ENCODE measurements at places on chromosomes 3 and 15.

- no peak for DNase-seq
These were observed 561.4 kb downstream of the PYDC2 start for GRCh38 chr3:192022412-192022811.

DNA sequence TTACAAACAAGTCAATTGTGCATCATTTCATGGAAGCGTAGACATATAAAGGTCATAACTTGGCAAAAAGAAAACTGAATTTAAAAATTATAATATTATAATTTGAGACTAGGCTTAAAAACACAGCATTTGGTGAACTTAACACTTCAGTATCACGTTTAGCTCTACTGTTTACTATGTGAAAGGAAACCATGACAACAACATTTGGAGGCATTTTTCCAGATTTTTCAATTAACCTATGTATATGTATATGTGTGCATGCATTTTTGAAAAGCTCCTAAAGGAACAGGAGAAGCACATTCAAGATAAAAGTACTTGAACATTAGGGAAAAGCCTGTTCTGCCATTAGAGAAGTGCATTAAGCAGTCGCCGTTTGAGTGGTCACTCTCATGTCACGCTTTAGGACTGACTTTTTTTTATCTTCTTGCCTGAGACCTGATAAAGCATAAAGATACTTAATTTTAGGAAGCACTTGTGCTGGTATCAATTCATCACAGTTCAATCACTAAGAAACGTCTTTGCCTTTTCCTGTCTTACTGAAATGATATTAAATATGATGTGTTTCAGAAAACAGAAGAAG lies 156.0 kb downstream of the NAALADL2 start:
- DNase-seq: no peak

DNA sequence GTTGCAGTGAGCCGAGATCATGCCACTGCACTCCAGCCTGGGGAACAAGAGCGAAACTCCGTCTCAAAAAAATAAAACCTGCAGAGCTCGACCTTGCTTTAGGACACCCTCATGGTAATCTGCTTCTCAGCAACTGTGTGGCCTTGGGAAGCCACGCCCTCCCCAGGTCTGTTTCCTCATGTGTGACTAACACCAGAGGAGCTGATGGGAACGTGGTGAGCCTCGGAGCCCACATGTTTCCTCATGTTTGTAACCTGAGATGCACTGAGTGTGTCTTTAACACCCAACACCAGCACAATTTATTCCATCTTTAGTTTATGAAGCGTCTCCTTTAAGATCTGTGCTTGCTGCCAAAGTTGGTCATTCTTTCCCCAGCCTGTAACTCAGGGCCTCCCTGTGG lies 142.8 kb downstream of the OCA2 start:
- DNase-seq: peak; percentile 23

DNA sequence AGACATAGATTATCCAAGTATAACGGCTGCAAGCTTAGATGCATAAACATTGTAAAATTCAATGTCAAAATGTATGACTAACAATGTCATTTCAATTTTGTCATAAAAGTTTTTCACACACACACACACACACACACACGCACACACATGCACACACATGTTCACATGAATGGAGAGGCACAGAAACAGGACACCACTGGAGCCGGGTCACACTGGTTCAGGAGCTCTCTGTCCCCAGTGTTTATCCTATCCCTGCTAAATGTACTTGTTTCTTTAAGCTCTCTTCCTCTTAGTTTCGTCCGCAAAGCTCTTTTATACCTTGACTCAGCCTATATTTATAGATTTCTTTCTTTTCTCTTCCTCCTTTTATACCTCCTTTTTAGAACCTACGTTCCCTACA lies 249.9 kb downstream of the CADPS start:
- DNase-seq: no peak

DNA sequence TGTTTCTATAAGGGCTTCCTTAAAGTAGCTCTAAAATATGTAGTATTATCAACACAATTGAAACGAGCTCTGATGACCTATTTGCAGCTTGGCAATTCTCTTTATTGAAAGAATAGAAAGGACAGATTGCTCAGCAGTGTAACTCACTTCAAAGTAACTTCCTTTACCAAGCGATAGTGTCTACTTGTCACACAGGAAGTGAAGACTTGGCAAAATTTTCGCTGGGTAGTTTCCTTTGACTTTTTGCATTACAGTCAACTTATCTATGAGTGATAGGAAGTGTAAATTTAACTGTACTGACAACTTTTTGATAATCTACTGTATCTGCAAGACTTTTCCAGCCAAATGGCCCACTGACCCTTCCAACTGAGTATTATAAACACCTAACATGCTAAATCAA lies 22.8 kb downstream of the SLC9A9 start:
- DNase-seq: no peak

- DNase-seq: no peak
These were observed 7.2 kb downstream of the GNL3 start for GRCh38 chr3:52693071-52693470.

GRCh38 chr3:119626196-119626595 lies 28.5 kb downstream of the PLA1A start:
- DNase-seq: no peak

GRCh38 chr15:44222478-44222877 lies 27.4 kb upstream of the FRMD5 start:
- DNase-seq: no peak

DNA sequence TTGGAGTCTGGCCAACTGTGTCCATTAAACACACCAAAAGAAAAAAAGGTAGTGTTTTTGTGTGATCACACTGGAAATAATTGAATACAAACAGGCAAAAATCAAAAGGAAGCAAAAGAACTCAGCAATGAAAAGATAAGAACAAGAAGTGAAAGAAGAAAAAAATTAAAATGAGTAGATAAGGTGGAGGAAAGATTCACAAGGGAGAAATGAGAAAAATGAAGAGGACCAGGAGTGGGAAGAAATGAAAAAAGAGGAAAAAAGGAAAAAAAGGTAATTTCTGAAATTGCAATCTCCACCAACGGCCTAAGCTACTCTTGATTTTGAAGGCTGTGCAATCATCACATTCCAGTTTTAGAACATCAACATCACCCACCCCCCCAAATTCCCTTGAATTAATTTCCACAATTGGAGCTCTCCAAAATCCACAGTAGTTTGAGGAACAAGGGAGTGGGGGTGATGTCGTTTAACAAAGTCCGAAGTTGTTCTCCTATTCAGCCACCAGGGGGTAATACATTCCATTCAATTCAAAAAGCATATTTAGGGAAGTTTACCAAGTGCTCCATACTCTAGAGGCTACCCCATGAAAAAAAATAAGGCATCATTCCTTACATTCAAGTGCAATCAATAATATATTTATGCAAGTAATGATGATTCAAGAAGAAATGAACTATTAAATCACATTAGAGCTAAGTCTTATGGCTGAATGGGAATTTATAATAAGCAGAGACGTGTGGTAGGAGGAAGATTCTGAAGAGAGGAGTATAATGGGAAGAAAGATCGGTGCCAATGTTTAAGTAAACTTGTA lies 37.4 kb downstream of the ZNF860 start:
- peak; percentile 58 for DNase-seq

- DNase-seq: no peak
These were observed 596.6 kb upstream of the AGTR1 start for GRCh38 chr3:148101061-148101460.

DNA sequence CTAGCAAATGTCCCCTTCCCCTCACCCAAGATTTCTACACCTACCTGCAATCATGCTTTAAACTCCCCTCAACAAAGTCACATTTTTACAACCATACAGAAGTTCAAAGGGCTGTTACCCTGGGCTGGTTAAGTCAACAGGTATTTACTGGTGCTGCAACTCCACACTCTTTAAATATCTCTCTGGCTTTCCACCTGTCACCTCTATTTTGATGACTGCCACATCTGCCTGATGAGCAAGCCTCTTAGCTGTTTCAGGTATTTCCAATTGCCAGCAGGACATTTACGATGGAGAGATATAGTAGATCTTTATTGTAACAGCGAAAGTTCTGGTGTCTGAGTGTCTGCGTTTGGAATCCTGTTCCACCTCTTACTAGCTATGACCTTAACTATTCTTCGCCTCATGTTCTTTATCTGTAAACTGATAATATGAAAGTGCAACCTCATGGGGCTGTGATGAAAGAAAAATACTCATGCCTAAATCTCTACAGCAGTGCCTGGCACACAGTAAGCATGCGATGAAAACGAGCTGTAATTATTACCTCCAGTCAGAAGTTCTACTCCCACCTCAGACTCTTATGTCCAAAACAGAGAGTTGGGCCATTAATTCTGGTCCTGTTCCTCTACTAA lies 44.2 kb upstream of the TPM1 start:
- DNase-seq: no peak

- no peak for DNase-seq
These were observed 519.3 kb downstream of the NLGN1 start for GRCh38 chr3:173916799-173917198.

DNA sequence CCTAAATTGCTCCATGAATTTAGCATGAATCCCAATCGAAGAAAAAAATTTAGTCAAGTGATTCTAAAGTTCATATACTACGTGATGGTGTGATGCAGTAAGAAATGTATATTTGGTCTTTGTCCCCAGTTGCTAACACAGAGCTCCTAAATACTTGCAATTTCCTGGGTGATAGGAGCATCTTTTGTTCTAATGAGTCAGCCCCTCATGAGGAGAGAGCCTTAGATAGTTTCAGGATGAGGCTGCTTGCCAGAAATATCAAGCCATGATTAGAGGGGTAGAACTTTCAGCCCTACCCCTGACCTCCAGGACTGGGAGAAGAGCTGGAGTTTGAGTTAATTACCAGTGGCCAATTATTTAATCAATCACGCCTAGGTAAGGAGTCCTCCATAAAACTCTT lies 170.2 kb downstream of the PDE8A start:
- no peak for DNase-seq

GRCh38 chr3:59127071-59127470 lies 77.2 kb upstream of the CFAP20DC start:
- DNase-seq: no peak

- no peak for DNase-seq
These were observed 128.9 kb downstream of the LPP start for GRCh38 chr3:188282871-188283270.

DNA sequence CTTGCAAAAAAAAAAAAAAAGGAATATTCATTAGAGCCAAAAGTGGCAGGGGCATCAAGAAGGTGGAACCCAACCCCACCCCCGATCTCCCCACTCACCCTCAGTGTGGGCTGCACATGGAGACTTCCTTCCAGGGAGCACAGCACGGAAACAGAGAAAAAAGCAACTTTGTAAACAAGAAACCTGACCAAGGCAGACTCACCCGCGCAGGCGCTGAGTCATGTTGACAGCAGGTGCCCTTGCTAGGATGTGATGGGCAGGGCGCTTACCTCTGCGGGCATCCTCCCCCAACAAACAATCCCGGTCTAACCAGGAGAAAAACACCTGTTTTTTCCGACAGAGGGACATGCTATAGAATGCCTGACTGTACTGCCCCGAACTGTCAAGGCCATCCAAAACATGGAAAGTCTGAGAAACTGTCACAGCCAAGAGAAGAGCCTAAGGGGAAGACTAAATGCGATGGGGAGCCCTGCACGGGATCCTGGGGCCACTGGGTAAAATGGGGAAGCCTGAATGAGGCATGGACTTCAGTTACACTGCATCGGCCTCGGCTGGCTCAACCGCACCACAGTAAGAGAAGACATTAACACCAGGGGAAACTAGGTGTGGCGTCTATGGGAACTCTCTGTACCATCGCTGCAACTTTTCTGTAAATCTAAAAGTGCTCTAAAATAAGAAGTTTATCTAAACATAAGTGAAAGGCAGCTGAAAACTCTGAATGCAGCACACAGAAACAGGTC lies 66.7 kb upstream of the GATA2 start:
- DNase-seq: no peak

DNA sequence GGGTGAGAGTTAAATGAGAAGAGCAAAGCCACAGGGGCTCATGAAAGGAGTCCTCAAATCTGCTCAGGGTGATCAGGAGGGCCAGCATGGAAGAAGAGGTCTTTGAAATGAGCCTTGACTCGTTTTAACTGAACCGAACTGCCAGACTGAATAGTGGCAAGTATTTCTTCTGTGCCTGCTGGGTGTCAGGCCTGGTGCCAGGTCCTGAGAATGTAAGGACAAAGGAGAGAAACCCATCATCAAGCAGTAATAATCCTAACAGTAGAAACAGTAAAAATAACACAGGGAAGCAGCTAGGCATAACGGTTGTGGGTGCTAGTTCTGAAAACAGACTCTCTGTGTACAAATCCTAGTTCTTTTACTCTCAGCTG lies 40.4 kb upstream of the SMAD3 start:
- no peak for DNase-seq

DNA sequence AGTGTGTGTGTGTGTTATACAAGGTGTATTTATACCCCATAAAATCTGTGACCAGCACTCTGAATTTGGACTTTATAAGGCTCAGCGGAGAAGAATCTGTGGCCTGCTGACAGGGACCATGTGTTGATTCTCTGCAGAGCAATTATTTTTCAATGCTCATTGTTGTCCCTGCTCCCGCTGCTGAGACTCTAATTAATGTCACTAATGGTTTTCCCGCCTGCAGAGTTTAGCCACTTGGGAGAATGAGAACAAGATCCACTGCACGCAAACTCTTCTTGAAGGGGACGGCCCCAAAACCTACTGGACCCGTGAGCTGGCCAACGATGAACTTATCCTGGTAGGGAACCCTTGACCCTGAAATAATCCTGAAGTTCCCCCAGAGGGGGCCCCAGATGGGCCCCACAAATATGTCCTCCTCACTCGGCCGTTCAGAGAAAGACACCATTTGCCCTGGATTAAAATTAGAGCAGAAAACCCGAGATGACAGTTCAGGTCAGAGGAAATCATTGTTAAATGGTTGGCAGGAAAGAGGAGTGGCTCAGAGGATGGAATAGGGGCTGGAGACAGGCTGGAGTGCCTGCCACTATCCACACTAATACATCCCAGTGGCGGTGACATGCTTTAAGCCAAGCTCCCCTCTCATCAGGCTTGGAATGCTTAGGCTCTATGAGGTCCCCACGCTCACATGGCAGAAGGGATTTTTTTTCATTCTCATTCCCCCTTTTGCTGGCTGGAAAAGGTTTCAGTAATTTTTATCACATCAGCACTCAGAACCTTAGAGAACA lies 3.3 kb downstream of the CRABP1 start:
- DNase-seq: no peak

- no peak for DNase-seq
These were observed 353.9 kb upstream of the TGFBR2 start for GRCh38 chr3:30252474-30252873.

GRCh38 chr15:76582550-76582949 lies 246.0 kb downstream of the ISL2 start:
- no peak for DNase-seq

DNA sequence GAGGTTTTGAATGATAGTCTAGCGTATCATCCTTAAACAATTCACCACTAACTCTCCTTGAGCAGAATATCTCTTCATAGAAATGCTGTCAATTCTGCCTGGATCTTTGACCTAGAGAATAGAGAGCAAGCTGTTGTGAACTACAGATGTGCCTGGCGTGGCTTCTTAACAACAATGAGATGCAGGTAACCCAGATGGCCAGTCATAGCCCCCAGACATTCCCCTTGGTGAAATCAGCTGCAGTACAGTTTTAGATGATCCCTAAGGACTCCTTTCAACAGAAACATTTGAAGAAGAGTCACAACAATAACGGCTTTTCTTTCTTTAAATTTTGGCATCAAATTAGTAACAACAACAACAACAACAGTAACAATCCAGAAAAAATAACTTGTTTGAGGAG lies 1041.3 kb downstream of the ROBO1 start:
- no peak for DNase-seq

GRCh38 chr15:78768531-78769408 lies 42.5 kb downstream of the ADAMTS7 start:
- DNase-seq: no peak

Measured in NB4 (cell line).